HuH-7.5 (cell line): ENCODE measurements at places on chromosomes 2 and 18.

DNA sequence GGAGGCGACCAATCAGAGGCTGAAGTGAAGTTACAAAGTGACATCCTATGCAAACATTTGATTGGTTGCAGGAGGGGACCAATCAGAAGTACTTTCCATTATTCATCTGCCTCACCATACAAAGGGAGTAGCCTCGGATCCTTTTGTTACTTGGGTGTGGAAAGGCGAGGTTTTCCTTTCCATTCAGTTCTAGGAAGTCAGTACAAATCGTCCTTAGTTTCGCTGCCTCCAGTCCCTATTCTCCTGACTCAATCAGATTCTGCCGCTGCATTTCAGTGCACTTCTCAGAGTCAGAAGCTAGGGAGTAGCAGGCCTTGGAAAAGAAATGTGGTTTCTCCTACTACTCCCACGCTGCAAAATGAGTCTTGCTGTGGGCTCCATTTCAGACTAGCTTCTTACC lies 149.4 kb downstream of the DTNA start:
- no peak for DNase-seq

DNA sequence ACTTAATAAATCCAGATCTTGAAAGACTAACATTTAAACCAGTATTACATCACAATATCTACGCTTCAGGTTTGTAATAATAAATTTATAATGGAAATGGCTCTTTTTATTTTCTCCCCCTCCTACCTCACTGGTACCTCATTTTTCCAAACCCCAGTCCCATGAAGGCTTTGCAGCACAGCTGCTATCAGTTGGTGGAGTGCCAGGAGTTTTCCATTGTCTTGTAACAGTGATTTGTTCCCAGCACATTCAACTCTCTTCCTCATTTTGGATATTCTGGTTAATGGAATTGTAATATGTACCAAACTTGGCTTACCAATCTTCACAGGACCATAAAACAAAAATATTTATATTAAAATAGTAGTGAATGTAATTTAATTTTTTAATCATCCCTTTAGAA lies 91.2 kb downstream of the VRK2 start:
- no peak for DNase-seq

DNA sequence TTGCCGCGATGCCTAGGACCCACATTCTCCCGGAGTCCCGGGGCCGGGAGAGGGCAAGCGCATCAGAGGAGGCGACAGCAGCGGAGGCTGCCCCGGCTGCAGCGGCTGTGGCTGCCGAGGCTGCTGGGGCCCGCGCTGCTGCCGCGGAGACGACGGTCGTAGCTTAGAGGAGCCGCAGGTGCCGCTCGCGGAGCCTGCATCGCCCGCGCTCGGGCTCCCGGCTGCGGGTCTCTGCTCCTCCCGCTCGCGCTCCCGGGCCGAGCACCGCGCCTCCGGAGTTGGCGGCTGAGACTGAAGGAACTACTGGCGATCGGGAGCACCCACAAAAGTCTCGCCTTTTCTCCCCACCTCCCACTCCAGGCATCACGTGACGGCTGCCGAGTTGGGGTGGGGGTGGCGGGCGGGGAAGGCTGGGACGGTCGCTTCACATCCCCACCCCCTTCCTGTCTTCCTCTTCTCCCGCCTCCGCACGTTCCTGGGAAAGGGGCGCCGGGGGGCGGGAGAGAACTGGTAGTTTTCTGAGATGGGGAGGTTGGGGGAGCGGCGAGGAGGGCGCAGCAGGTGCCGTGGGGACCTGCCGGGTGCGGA lies at the start of gene LYPD1:
LYPD1 (minus strand) TSS at position 298 of the 588 bp plus-strand sequence; CDS start at position 25, 273 bp downstream.
- peak; percentile 40 for DNase-seq

- DNase-seq, result no peak
These were observed 167.5 kb downstream of the AGAP1 start for GRCh38 chr2:235661167-235661937.

DNA sequence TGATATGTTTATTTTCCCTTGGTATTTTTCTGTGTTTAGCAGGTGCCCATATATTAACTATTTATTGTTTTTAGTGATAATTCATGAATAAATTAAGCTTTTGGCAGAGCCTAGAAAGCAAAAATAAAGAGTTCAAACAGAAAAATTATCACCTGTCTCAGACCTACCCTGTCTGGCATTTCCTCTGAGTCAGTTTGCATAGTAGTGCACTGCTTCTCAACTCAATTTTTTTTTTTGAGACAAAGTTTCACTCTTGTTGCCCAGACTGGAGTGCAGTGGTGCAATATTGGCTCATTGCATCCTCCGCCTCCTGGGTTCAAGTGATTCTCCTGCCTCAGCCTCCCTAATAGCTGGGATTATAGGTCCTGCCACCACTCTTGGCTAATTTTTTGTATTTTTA lies 793.9 kb downstream of the SUCLG1 start:
- DNase-seq, result no peak
